H9 (cell line): ENCODE measurements at places on chromosomes 16 and 17. TPM values are rescaled to one million over a fixed set of nuclear protein-coding genes. Genes with fewer than 3 reads are reported as not detected.

Gene GP1BA
- not detected in 2 replicates for total RNA-seq

Gene TGFB1I1
- 15.4 and 15.5 TPM in 2 replicates for total RNA-seq

Gene CTRB1
- total RNA-seq, result not detected in 2 replicates

Gene CD300LB
- total RNA-seq, result not detected in 2 replicates

Gene BORCS6
- total RNA-seq, result 3.1 and 3.4 TPM in 2 replicates

Gene NATD1
- total RNA-seq, result 7.3 and 7.5 TPM in 2 replicates

Gene ZCCHC14
- 27.6 and 27.7 TPM in 2 replicates for total RNA-seq

DNA sequence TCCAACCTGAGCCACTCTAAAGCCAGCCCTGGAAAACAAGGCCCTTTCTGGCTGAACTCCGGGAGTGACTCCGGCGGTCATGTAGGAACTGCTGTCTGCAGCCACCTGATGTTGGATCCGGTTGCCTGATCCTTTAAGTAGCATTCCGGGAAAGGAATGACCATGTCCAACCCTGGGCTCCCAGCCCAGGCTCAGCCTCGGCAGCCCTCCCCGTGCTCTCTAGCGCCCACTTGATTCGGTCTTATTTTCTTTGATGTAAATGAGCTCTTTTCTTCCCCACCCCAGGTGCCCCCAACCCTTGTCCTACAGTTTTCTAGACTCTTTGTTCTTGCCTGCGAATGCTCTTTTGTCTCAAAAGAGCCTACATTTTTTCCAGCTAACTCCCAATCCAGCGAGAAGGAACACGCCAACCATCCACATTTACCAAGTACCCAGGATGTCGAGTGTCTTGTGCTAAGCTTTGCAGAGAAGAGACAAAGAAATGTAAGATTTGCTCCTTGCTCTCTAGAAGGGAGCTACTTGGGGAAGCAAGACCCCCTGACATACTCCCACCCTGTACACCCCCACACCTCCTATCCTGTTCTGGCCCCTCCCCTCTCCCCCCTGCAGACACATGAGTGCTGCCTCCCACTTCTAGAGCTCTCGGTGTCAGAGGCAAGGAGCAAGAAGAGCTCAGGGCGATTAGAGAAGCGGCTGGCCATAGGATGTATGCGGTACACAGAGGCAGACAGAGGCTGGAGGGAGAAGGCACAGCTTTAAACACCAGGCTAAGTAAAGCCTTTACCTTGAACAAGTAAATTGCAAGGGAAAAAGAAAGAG lies 53.8 kb downstream of the COG7 start:
- H3K4me1 ChIP-seq, result peaks cover 8% of the 10 kb centered on the region; the same call in 1 of the 2 replicates

- no peak overlapping the region for H3K4me3 ChIP-seq
- H3K27ac ChIP-seq, result no peak overlapping the region
- H3K27me3 ChIP-seq, result no peaks in the 10 kb centered on the region
Measured at GRCh38 chr17:45573924-45574770, 83.6 kb upstream of the PLEKHM1 start.

DNA sequence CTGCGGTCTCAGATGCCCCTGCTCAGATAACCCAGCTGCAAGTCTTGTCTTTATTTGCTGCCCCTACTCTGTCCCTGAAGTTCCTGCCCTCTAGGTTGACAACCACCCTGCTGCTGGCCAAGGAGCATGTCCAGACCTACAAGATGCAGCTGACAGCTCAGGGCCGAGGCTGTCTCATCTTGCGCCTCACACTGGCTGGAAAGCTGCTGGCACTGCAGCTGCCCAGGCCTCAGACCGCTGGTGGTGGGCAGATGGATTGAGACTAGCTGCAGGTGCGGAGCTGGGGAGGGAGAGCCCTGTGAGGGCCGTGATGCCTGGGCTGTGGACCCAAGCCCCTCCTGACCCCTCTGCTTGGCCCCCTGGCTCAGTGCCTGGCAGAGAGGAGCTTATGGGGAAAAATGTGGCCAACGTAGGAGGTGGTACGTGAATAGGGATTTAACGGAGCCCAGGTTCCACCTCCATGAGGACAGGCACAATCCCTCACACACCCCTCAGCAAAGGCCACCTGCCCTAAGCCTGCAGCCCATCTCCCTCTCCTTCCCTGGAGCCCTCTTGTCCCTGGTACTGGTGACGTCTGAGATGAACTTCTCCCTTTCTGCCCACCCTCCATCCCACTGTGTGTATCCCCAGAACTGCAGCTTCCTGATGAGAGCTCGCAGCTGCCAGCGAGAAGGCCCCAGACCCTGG lies 8.3 kb upstream of the GALK1 start:
- no peak overlapping the region for H3K27ac ChIP-seq
- H3K36me3 ChIP-seq, result peaks cover 12% of the 10 kb centered on the region
- H3K4me1 ChIP-seq, result no peaks in the 10 kb centered on the region
- H3K27me3 ChIP-seq, result no peaks in the 10 kb centered on the region
- no peak overlapping the region for H3K4me3 ChIP-seq
- DNase-seq, result peak; percentile 49

- H3K4me1 ChIP-seq, result peaks cover 4% of the 10 kb centered on the region; the same call in 1 of the 2 replicates
- no peak for DNase-seq
- no peak overlapping the region for H3K27ac ChIP-seq
- peaks cover 4% of the 10 kb centered on the region; the same call in 1 of the 2 replicates for H3K36me3 ChIP-seq
Measured at GRCh38 chr17:903691-904481, 75.7 kb downstream of the NXN start.

- H3K36me3 ChIP-seq, result peaks cover 7% of the 10 kb centered on the region
- H3K4me3 ChIP-seq, result no peak overlapping the region
- no peak overlapping the region for H3K27ac ChIP-seq
- H3K4me1 ChIP-seq, result no peaks in the 10 kb centered on the region
Measured at GRCh38 chr16:9457215-9457614, 365.8 kb downstream of the HAPSTR1 start.

DNA sequence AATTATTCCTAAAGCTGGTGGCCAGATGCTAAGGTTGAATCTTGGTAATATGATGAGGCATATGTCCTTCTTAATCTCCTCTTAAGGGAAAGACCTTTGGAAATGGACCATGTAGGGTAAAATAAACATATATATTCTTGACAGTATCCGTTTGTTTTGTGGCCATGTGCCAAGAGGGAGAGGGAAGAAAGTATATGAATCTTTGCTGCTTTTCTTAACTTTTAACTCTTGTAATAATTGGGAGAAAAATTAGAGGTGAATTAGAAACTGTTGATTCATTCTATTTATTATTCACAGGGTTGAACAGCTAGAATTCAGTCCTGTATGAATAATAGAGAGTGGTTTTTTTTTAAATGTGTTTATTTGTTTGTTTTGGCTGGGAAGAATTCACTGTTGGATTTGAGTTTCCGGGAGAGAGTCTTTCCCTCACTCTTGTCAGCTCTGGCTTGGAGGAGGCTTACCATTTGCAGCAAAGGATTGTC lies 31.6 kb downstream of the AATF start:
- no peak overlapping the region for H3K4me3 ChIP-seq
- peaks cover 3% of the 10 kb centered on the region; the same call in 1 of the 3 replicates for H3K36me3 ChIP-seq
- H3K27ac ChIP-seq, result no peak overlapping the region
- H3K4me1 ChIP-seq, result no peaks in the 10 kb centered on the region
- no peaks in the 10 kb centered on the region for H3K27me3 ChIP-seq
- DNase-seq, result no peak

DNA sequence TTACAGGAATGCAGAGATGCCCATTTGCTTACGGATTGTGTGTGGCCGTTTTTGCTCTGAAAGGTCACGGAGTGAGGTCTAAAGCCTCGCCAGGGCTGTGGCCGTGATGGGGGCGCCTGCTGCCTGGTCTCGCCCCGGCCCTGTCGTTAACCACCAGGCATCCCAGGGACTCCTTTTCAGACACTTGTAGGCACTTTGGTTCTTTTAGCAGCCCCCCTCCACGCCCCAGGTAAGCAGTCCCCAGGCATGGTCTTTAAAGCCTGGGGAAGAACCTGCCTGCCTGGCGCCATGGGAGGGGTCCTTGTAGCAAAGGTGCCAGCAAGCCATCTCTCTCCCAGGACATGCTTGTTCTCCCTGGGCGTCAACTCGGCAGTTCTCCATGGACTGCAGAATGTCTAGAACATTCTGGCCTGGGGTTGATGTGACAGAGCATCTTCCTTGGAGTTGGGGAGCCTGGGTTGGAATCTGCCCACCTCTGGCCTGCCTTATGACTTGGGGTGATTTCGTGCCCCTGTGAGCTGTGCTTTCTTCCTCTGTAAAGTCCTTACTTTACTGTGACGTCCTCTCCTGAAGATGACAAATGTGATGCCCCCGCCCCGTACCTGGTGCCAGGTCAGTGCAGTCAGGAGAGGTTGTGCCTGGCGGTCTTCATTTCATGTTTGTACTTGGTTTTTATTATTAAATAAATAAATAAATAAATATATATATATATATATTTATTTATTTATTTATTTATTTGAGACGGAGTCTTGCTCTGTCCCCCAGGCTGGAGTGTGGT lies 5.4 kb downstream of the KCTD5 start:
- H3K36me3 ChIP-seq, result peaks cover 2% of the 10 kb centered on the region; the same call in 2 of the 3 replicates
- H3K27me3 ChIP-seq, result no peaks in the 10 kb centered on the region
- DNase-seq, result no peak
- H3K4me3 ChIP-seq, result no peak overlapping the region
- no peak overlapping the region for H3K27ac ChIP-seq

DNA sequence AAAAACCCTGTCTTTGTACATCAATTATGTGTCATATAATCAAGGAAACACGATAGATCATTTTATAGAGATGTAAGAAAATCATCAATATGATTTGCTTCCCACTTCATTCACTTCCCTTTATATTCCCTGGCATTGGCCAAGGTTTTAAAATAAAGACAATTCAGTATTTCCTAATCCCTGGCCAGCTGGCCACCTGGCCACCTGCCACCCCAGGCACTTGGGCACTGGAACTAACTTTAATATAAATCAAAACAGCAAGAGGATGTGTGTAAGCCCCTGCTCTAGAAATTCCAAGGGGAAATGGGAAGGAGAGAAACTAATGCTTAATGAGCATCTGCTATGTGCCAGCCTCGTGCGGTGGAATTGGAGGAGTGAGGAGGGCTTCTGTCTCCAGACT lies 58.6 kb upstream of the TOB1 start:
- H3K27ac ChIP-seq, result no peak overlapping the region
- H3K27me3 ChIP-seq, result no peaks in the 10 kb centered on the region
- no peak for DNase-seq
- peaks cover 3% of the 10 kb centered on the region; the same call in 1 of the 2 replicates for H3K4me1 ChIP-seq
- H3K4me3 ChIP-seq, result no peak overlapping the region; the same call in 2 of the 3 replicates

DNA sequence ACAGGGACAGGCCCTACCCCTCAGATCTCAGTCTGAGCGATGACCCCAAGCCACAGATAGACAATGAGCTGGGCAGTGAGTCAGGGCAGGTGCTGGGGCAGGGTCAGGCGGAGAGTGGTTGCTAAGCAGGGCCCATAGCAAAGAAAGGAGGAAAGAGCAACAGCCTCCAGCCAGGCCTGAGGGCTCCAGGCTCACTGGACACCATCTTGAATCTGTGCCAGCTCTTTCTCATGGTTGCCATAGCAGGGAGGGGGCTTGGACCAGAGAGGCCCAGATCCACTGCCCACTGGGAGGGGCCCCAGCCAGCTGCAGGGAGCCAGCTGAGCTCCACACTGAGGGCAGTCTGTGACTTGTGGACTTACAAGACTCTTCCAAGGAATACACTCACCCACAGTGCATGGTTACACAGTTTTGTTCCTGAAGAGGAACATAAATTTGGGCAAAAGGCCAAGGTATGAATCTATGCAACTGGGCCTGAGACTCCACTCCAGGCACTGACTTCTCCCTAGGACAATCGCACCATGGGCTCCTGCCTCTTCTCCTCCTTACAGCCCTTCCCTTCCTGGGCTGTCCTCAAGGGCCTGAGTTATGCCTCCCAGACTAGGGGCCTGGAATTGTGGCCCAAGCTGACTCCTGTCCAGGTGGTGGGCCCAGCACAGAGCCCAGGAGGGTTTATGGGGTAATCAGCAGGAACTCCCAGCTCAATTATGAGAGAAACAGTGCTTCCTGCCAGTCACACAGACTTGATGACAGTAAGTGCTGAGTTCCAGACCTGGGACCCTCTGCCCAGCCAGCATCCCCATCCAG lies 59.9 kb downstream of the BEAN1 start:
- peak; percentile 17 for DNase-seq
- peaks cover 10% of the 10 kb centered on the region; the same call in 1 of the 2 replicates for H3K36me3 ChIP-seq
- no peaks in the 10 kb centered on the region for H3K4me1 ChIP-seq
- no peak overlapping the region for H3K4me3 ChIP-seq
- H3K27me3 ChIP-seq, result no peaks in the 10 kb centered on the region

- H3K27me3 ChIP-seq, result no peaks in the 10 kb centered on the region
- H3K36me3 ChIP-seq, result no peaks in the 10 kb centered on the region
- no peak overlapping the region for H3K4me3 ChIP-seq
- H3K27ac ChIP-seq, result no peak overlapping the region
- H3K4me1 ChIP-seq, result no peaks in the 10 kb centered on the region; the same call in 1 of the 2 replicates
- DNase-seq, result no peak
Measured at GRCh38 chr16:48446534-48446920, 61.3 kb upstream of the SIAH1 start.

GRCh38 chr17:70405492-70406220 lies 236.3 kb downstream of the KCNJ2 start:
- no peaks in the 10 kb centered on the region for H3K4me1 ChIP-seq
- H3K4me3 ChIP-seq, result no peak overlapping the region
- no peaks in the 10 kb centered on the region for H3K36me3 ChIP-seq

GRCh38 chr16:50815382-50815781 lies 73.5 kb downstream of the CYLD start:
- H3K4me1 ChIP-seq, result no peaks in the 10 kb centered on the region
- no peak for DNase-seq
- H3K27me3 ChIP-seq, result no peaks in the 10 kb centered on the region
- H3K36me3 ChIP-seq, result no peaks in the 10 kb centered on the region
- H3K4me3 ChIP-seq, result no peak overlapping the region
- no peak overlapping the region for H3K27ac ChIP-seq

DNA sequence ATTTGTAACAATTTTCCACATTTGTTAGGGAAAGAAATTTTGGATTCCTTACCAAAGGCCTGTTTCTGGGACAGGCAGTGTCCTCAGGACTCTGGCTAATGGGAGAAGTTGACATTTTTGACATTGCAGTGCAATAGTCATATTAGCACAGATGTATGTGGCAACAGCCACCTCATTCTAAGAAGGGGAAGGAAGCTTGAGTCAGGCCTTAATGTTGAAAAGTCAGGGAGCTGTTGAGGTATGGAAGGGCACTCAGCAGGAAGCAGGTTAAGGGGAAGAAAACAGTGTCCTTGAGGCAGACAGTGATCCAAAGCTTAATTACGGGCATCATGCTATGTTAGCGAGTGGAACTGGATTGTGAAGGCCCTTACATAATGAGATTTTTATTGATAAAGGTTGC lies 20.9 kb downstream of the AKTIP start:
- no peaks in the 10 kb centered on the region for H3K27me3 ChIP-seq
- no peaks in the 10 kb centered on the region for H3K4me1 ChIP-seq
- no peak for DNase-seq
- no peak overlapping the region for H3K4me3 ChIP-seq
- H3K36me3 ChIP-seq, result peaks cover 90% of the 10 kb centered on the region
